ENCODE measurements at places on chromosomes 7 and 10. TPM values are rescaled to one million over a fixed set of nuclear protein-coding genes. Genes with fewer than 3 reads are reported as not detected.

DNA sequence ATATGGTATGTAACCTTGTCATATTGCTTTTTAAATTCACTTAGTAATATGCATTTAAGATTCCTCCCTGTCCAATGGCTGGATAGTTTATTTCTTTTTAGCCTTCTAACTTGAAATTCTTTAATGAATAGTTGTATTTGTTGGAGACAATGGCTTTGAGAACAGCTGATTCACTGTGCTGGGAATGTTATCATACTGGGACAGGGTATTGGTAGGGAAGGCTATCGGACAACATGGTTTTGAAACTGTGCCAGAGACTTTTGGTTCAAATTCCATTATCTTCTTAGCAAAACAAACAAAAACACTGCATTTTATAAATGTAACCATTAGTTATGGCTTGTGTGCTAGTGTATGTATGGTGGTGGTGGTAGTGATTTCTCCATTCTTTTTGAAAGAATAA is 517.1 kb upstream of the ANKRD30A start:
- peak; percentile 68 for DNase-seq

DNA sequence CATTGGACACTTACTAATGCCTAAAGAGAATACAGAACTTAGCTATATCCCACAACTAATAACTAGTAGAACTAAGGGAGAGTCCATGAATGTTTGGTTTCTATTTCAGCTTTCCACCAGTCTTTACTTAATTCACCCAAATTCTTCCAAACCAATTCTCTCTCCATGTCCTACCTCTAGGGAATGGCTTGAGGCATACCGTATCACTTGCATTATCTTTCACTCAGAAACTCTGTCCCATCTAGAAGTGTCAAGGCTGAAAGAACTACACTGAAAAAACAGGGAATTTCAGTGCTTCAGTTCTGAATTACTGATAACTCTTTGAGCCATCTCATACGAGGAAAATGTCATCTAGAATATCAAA is 758 bp downstream of the TMEM168 start:
- no peak for DNase-seq

GRCh38 chr10:5531558-5532306 is 7.0 kb downstream of the CALML3 start:
- DNase-seq = no peak

DNA sequence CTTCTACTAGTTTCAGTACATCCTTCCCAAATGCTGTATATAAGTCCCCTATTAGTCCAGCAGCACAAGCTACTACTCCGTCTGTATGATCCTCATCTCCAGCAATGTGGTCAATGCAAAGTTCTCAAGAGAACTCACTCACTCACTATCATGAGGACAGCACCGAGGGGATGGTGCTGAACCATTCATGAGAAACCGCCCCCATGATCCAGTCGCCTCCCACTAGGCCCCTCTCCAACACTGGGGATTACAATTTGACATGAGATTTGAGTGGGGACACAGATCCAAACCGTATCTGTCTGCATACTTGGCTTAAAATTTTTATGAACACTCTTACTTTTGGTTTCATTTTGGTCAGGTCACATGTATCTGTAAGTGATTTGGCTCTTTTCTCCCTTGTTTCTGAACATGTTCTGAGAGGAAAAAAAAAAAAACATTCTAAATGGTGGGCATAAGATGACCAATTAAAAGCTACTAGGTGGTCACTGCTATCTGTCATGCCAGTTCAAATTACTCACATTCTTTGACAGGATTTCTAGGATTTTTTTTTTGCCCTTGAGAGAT is 60.1 kb downstream of the ZNF783 start:
- peak; percentile 14 for DNase-seq

GRCh38 chr7:24158975-24159374 is 125.0 kb upstream of the NPY start:
- no peak for DNase-seq

- DNase-seq = no peak
These were observed 27.1 kb upstream of the DNMBP start for GRCh38 chr10:100036850-100037249.

GRCh38 chr7:93992421-93993110 is 11.6 kb downstream of the BET1 start:
- DNase-seq = no peak

GRCh38 chr7:36261019-36261754 is 108.1 kb downstream of the EEPD1 start:
- DNase-seq = peak; percentile 48

- DNase-seq = no peak
These were observed 821.6 kb downstream of the GRID1 start for GRCh38 chr10:85544956-85545355.

- peak; percentile 52 for DNase-seq
These were observed 694 bp upstream of the WASL start for GRCh38 chr7:123749537-123749857.

GRCh38 chr7:93165447-93165846 is 17.3 kb upstream of the SAMD9L start:
- DNase-seq = no peak

DNA sequence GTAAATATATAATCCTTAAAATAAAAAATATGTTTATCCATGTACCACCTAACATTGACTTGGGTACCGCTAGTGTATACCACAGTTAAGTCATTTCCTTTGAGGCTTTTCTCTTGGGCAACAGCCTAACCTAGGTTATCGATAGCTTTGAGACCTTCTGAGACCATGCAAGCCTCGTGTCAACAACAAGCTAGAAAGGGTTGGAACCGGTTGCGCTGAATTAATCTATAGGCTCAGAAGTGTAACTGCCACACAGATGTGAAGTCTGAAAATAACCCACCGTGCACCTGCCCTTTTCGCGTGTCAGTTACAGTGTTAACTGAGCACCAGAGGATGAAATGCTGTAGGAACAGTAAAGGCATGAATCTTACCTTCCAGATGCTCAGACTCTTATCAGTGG is 59.8 kb downstream of the ARID5B start:
- no peak for DNase-seq

CRPPA gene
- 3.9 TPM for total RNA-seq

TMEM176B gene
- 0.26 TPM for total RNA-seq

CUBN gene
- total RNA-seq = 2.7 TPM

Measured in astrocyte (in vitro differentiated cells and primary cell).